ENCODE measurements at places on chromosomes 5 and 9.

DNA sequence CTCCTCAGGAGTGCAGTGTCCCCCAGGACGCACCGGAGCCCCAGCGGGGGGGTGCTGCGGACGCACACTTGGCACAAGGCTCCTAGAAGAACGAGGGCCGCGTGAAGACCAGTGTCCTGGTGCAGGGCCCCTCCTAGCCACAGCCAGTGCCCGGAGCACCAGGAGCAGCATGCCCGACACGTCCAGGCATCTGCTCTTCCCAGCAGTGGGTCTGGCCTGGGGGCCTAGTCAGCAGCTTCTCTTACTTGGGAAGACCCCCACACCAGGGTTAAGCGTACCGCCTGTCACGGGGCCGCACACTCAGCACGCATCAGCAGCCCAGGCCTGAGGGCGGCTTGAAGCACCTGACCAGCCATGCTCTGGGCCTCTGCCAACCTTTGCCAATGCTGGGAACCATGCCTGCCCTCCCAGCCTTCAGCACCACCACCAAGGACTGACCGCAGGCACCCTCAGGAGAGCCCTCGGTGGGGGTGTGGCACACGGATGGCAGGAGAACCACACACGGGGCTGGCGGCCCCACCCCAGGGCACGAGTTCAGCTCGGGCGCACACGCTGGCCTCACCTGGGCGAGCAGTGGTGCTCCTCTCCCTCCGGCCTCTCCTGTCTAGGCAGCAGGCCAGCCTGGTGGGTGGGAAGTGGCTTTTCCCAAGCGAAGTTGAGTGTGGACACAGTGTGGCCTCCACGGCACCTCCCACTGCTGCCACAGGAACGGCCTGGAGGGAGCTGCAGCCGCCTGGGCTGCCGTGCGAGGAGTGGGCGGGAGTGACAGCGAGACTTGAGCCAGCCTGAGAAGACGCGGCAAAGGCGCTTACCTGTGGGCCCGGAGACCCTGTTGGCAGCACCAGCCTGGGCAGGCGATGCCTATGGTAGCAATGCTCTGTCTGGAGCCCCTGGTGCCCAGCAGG is 12.0 kb upstream of the AJM1 start:
- DNase-seq: no peak

GRCh38 chr5:143524338-143524945 is 121.0 kb upstream of the NR3C1 start:
- no peak for DNase-seq

DNA sequence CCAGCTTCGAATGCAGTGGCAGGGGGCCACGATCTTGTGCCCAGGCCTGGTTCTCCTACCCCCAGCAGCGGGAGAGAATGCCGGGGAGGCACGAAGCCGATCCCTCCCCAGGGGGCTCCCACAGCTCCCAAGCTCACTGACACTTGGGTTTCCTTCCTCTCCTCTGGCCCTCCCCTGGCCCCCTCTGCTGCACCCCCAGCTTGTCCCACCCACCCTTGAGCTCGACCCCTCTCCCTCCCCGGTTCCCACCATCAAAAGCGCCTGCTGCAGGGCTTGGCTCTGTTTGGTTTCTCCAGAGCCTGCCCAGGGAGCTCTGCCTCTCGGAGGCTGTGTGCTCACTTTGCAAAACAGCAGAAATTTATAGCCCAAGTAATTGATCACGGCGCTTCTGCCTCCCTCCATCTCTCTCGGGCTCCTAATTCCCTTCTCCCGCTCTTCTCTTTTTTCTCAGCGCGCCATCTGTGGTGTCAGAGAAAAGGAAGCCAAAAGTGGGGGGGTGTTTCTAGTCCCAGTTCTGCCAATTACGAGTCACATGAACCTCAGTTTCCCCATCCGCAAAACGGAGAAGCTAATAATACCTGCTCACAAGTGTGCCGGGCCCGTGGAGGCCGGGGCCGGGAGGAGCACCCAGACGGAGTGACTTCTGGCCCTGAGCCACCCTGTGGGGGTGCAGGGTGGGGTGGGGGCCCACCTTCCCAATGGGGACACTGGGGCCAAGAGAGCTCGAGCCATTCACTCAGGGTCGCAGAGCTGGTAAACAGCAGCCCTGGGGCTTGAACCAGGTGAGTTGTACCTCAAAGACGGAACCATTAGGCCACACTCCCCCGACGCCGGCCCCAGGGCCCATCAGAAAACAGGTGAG is 141.2 kb upstream of the IER5L start:
- DNase-seq: no peak

- DNase-seq: no peak
These were observed 447.1 kb downstream of the LRRC70 start for GRCh38 chr5:63025679-63026078.

- DNase-seq: peak; percentile 10
These were observed 71.0 kb upstream of the EQTN start for GRCh38 chr9:27367921-27368315.

DNA sequence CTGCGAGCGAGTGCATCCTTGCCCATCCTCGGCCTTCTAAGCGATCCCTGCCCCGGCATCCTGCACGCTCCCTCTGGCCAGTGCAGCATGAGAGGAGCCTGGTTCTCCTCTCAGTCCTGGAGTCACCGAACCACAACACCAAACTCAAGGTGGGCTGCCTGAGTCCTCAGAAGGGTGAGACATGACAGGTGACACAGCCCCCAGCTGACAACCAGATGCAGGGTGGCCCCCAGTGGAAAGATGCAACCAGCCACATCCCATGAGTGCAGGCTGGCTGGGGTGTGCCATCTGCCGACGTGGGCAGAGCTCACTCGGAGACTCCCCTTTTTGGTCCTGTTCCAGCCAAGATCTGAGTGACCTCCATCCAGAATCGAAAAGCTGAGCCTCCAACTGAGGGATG is 58.4 kb downstream of the COL23A1 start:
- no peak for DNase-seq

DNA sequence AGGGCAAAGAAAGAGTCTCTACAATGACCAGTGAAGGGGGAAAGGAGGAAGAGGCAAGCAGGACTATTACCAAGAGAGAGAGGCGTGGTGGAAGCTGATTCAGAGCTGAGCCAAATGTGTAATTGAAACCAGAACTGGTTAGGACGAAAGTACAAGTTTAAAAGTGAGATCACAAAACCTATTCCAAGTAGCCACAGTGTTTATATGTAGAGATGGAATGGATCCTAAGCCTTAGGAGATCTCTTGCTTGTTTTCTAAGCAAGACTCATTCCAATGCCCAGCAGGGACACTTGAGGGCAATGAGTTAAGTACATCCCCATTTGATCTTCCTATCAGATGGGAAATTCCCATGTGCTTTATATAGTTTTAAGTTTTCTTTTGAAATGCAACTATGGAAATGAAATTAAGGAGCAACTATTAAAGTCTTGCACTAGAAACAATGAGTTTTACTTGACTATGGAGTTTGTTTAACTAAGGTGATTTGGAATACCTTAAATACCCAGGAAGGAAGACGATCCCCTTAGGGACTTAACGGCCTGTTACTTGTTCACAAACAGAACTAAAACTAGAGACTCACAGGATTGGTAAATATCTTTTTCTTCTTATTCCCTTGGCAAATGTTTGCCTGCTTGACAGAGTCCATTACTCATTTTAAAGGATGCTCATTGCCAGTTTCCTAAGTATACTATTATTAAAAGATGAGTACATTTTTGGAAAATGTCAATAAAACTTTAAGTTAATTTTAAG is 51.1 kb upstream of the SNX2 start:
- DNase-seq: peak; percentile 44

- DNase-seq: no peak
These were observed 58.4 kb upstream of the RUSC2 start for GRCh38 chr9:35431467-35431866.

- DNase-seq: peak; percentile 34
These were observed 97.5 kb upstream of the SSBP2 start for GRCh38 chr5:81848362-81848880.

DNA sequence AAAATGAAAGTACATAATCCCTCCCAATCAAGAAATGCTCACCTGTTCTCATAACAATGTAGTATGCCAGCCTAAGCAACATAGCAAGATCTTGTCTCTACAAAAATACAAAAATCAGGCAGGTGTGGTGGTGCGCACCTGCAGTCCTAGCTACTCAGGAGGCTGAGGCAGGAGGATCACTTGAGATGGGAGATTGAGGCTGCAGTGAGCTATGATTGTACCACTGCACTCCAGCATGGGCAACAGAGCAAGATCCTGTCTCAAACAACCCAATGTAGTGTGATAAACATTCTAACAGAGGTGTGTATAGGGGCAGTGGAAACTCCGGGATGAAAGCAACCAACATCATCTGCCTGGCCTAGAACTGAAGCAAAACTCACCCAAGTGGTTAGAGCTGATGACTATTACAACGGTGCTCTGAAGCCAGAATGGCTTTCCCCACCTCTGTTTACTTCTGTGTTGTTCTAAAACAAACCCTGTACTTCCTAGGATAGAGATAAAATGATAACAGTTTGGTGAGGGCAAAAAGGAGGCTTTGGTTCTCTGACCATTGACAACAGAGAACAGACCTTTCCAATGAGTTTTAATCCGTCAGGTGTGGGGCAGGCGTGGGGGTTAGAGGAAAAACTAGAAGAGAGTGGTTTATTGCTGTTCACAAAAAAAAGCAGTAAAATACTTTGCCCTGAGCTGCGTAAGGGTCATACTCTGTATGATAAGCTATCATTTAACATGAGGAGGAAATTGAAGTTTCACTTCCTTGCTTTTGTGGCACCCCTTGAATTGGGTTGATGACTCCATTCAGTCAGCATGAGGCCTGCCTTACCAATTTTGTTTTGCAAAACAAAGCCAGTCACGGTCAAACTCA is 18.9 kb downstream of the WNT8A start:
- DNase-seq: no peak

DNA sequence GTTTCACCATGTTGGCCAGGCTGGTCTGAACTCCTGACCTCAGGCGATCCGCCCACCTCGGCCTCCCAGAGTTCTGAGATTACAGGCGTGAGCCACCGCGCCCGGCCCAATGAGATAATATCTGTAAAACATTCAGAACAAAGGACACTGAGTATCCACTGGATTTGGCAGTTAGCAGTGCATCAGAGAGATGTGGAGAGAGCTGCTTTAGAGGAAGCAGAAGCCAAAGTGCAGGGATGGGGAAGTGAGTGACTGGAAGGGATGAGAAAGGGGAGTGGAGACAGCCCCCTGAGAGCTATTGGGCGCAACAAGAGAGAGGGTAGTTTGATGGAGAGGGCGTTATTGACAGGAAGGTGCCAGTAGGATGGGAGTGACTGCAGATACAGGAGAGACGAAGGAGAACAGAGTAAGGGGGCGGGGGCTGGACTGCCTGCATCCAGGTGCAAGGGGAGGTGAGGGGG is 157.5 kb upstream of the SHB start:
- peak; percentile 2 for DNase-seq

DNA sequence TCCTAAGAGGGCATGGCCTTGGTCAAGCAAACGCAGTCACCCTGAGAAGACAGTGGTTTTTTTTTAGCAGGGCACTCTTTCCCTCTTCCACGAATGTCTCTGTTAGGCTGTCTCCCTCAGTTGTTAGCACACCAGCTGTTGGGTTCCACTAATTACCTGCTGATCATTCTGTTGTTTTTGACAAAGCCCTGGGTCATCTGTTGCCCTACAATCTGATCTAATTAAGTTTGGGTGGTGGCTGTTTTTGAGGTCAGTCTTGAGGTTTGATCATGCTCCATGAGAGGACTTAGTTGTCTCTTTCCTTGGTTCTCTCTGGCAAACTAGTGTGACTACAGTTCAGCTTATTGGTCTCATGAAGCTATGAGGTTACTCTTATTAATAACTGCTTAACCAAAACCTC is 5.0 kb upstream of the PTPDC1 start:
- no peak for DNase-seq

GRCh38 chr5:176533894-176534611 is 3.1 kb downstream of the RNF44 start:
- DNase-seq: no peak

DNA sequence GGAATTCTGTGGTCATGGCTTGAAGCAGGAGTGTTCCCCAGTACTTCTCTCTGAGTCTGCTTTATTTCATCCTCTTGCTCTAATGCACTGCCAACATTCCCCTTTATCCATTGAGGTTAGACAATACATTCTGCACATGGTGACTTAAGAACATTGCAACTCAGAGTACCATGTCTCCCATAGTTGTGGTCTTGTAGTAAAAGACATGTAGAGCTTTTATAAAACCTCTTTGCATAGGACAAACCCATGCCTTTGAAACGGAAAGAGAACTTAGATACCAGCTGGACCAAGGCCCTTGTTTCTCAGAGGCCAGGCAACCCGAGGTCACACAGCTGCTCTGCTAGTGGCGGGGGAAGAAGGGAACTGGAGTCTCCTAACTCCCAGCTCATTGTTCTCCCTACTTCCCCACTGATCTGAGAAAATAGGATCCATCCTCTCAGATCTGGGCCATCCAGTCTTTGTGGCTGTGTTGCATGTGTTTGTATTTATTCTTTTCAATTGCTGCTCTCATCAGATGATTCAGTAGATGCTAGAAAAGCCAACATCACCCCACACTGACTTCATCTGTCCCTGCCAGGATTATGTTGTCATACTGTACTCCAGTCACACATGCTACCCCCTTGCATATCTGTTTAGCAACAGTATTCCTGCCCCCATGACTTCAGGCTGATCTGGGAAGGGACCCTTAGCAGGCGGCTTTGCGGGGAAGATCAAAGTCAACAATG is 236.9 kb downstream of the SAXO1 start:
- peak; percentile 57 for DNase-seq

GRCh38 chr9:114000063-114000454 is 78.0 kb downstream of the AMBP start:
- no peak for DNase-seq

GRCh38 chr9:74609671-74610405 is 112.7 kb downstream of the RORB start:
- DNase-seq: no peak

DNA sequence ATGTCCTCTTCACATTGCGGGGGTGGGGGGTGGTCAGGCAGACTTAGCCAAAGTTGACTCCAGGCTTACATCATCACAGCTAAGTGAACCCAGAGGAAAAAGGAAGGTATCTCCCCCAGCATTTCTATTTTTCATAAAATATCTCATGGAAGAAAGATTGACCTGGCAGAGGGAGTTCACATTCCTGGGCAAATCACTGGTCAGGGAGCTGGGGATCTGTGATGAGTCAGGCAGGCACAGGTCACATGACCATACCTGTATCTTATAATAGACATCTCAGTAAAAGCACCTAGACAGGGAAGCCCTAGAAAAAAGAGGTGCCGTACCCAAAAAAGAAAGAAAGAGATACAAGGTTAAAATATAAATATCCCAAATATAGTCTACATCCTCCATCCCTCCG is 57.3 kb upstream of the WWC1 start:
- DNase-seq: no peak

Data from fibroblast of pulmonary artery (primary cell).